ENCODE measurements at places on chromosomes 12 and 14.

DNA sequence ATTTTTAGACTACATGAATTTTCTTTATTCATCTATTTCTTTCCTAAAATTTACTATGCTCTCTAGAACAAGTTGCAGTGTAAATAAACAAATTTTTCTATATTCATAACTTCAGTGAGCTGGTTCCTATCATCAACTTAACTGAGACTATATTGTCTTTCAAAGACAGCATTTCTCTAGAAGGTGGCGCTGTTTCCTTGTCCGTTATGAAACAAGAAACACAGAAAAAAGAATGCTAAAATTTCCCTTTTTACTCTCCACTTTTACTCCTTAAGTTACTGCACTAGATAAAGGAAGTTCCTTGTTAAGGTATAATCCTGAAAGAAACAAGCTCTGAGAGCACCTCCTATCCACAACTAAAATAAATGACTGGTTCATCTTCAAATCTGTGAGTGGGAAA, 8.2 kb upstream of the CLEC2A start:
- DNase-seq: no peak

DNA sequence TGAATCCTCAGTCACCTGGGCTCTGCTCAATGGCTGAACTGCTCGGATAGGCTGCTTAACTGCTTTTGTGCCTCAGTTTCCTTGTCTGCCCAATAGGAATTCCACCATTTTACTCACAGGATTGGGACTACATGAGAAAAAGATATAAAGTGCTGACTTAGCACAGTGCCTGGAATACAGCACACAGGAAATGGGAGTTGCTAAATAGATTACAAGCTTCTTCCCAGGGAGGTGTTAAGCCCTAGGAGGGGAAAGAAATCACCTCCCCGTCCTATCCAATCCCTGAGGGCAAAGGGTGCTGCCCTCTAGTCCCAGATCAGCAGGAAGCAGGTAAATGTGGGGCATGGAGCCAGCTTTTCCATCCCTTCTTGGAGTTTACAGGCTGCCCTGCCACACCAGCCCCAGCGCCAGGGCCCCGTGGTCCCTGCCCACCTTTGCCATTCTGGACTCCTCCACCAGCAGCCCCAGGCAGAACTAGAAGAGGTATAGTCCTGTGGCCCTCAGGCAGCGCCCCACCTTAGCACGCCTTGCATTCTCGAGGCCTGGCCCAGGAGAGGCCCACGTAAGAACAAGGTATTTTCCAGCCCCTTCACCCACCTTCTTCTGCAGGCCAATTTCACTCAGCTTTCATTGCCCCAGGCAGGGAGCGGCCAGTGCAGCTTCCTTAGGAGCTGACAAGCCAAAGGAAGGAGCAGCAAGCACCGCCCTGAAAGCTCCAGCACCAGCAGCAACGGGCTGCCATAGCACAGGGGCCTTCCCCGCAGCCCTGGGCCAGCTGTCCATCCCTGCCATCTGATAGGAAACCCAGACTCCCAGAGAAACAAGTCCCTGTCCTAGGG, 28.8 kb upstream of the RPLP0 start:
- DNase-seq: no peak

- peak; percentile 95 for DNase-seq
These were observed 2.3 kb upstream of the CEBPE start for GRCh38 chr14:23121361-23121771.

DNA sequence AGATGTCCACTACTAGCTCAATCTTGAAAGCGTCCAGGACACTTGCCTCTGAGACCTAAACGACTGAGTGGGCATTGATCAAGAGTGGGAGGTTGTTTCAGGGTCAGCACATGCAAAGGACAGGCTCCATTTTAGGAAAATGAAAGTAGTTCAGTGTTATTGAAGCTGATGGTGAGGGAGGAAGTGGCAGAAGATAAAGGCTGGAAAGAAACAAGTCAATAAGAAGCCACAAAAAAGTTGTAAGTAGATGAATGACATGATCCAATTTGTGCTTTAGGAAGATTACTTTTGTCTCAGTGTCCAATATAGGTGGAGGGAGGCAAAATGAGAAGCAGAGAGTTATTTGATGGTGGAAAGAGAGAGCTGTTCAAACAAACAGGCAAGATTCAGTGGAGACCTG, 22.0 kb downstream of the GPR65 start:
- no peak for DNase-seq

DNA sequence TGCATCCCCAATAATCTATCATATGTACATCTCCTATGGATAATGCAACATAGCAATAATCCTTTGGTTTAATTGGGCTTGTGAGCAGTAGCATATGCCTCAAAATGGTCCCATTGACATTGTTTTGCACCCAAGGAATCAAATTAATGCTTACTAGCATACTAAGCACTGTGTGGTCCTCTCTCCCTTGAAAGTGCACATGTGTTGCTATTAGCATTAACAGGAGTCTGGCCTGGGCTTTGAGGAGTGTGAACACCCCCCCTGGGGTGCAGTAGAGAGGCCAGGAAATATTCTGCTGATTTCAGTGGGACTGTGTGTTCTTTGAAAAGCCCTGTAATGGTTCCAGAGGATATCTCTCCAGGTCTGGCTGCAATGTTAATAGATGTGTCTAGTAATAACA, 1148.4 kb downstream of the VRK1 start:
- no peak for DNase-seq

DNA sequence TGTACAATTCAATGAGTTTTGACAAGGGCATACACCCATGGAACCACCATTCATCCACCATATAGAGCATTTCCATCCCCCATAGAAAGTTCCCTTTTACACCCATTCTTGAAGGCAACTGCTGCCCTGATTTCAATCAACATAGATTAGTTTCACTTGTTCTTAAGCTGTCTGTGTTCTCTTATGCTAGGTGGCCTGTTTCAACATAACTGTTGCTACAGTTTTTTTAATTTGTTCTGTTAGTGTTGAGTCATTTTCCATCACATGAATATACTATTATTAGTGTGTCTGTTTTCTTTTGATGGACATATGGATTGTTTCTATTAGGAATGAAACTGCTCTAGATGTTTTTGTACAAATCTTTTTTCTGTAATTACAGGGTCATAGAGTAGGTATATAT, 123.4 kb downstream of the PTPRQ start:
- peak; percentile 82 for DNase-seq

- no peak for DNase-seq
These were observed 110.8 kb downstream of the SEC23A start for GRCh38 chr14:38992067-38992844.

- DNase-seq: no peak
These were observed 108.8 kb downstream of the SLC25A21 start for GRCh38 chr14:37063467-37064240.

- DNase-seq: no peak
These were observed 202.1 kb upstream of the PDZRN4 start for GRCh38 chr12:40986001-40986400.

DNA sequence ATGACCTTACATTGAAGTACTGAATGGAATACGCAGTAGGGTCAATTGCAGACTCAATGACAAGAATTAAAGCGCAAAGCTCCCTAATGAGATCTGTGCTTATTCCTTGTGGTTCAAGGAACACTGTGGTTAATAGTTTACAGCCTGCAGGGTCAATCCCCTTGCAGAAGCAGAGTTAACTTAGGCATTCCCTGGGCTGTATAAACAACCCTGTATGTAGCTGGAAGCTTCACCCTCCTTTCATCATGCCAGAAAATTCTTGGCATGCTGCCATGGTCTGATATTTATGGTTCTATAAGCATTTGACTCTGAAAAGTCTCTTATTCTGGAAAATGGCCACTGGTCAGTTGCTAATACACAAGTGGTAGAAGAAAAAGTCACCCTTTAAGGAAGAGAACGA, 227.7 kb downstream of the NOVA1 start:
- peak; percentile 86 for DNase-seq

- DNase-seq: no peak
These were observed 23.8 kb upstream of the PWP1 start for GRCh38 chr12:107661830-107662229.

DNA sequence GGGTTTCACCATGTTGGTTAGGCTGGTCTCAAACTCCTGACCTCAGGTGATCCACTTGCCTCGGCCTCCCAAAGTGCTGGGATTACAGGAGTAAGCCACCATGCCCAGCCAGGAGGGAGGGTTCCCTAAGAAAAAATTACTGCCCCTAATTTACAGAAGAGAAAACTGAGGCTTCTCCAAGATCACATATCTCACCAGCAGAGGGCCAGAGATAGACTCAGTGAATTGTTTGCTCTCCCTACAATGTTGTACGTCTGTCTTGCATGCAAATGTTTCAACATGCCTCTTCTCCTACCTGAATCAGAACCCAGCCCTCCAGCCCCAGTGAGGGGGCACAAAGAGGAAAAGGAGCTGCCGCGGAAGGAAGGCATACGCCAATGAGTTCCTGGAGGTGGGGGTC, 48.3 kb upstream of the TMEM263 start:
- DNase-seq: no peak

DNA sequence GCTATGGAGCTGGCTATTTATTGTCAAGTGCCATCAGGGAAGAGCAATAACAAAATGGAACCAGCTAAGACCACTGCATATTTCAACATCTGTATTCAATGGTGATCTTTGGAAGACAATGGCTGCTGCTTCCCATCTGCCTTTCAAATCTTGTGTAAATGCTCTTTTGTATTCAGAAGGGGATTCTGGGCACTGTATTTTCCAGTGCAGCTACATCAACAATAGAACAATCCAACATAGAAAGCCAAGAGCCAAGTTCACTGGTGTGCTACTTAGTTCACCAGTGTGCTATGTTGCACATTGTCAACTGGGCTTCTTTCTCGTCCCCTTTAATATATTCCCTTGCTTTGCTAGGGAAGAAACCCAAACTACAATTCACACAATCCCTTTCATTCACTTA, 128.8 kb upstream of the OR4E1 start:
- no peak for DNase-seq

DNA sequence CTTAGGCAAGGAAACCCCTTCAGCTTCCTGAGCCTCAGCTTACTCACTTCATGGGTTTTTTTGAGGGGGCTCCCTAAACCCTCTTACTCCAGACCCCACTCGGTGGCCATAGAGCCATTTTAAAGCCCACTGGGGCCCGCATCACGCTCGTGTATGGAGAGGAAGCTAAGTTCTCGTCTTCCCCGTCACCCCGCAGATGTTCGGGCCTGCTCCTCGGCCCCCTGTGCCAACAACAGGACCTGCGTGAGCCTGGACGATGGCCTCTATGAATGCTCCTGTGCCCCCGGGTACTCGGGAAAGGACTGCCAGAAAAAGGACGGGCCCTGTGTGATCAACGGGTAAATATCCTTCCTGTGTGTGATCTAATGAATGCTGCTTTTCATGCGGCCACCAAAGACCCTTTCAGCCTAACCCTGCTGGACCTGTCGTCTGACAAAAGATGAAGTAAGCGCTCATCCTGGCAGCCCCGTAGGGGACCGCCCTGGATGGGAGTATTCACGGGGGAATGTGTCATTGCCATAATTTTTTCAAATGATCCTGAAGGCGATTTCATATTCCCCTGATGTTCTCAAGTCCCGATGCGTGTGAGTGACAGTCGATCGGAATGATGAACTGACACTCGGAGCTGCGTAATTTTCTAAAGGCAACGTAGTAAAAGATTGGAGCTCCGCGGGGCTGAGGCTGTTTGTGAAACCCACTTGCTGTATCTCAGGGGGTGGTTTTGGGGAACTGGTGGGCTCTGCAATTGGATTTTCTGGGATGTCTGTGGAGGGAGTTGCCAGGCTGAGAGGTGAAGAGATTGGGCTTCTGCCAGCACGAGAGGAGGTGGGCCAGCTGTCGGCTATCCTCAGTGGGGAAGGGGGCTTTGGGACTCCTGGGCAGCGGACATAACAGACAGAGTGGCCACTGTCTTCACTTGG, 5.4 kb downstream of the DLK1 start:
- DNase-seq: no peak

- DNase-seq: no peak
These were observed 68.8 kb upstream of the SLC8A3 start for GRCh38 chr14:70257526-70257925.

- DNase-seq: no peak
These were observed 34.1 kb upstream of the COCH start for GRCh38 chr14:30840086-30840779.

GRCh38 chr14:44565968-44566367, 58.9 kb upstream of the FSCB start:
- no peak for DNase-seq

DNA sequence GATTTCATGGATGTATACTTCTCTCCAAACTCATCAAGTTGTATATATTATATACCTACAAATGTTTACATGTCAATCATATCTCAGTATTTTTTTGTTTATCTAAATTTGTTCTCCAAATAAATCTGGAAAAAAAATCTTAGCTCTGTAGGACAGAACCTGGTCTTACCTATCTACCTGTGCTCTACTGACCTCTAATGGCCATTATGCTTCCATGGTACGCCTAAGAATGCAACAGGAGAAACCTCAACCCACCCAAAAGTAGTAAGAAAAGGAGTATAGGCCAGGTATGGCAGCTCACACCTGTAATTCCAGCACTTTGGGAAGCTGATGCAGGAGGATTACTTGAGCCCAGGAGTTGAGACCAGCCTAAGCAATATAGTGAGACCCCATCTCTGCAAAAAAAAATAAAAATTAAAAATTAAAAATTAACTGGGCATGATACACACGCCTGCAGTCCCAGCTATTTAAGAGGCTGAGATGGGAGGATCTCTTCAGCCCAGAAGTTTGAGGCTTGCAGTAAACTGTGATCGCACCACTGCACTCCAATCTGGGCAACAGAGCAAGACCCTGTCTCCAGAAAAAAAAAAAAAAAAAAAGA, 8.7 kb downstream of the OR11H4 start:
- no peak for DNase-seq

All from retinal pigment epithelial cell (primary cell).